ENCODE measurements at places on chromosomes 2 and 18.

DNA sequence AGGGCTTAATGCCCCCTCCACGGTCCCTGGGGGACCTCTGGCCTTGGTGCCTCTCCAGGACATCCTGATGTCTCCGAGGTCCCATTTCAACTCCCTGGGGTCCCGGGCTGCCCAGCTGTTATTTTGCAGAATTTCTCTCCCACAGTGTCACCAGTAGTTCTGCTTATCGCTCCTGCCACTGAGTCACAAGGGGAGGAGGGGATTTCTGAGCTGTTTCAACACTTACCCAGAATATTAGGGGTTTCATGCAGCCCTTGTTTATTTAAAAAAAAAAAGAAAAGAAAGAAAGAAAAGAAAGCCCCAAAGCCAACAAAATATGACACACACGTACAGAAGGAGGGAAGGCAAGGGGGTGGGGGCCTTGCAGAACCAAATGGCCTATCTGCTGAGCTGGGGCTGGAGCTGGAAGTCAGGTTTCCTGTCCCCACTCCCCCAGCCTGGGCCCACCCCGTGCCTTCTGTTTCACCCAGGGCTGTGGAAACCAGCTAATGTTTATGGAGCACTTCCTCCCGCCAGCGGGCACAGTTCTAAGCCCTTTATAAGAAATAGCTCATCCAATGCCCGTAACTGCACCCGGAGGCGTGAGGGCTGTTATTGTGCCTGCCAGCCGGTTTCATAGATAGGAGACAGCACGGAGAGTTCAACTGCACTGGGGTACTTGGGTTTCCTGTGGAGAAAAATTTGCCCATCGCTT, 8.4 kb upstream of the ARID5A start:
- no peak for DNase-seq

- no peak for DNase-seq
Measured at GRCh38 chr2:30519796-30520195, 72.8 kb downstream of the LCLAT1 start.

DNA sequence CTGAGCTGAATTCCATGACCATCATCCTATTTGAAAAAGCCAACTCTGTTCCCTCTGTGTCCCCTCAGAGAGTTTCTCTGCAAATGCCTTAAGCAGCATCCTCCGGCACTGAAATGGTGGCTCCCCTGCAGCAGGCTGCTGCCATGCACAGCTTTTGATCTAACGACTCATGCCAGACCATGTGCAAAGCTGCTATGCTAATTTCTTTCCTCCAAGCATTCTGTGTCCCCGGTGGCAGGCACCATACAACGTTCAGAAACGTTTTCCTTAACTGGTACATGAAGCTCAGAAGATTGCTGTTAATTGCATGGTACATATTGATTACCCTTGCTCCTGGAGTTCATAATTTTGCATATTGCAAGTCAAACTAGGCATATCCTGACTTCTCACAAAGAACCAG, 336.8 kb downstream of the RBM43 start:
- no peak for DNase-seq

- DNase-seq = no peak
Measured at GRCh38 chr2:185374878-185375277, 363.7 kb upstream of the FSIP2 start.

DNA sequence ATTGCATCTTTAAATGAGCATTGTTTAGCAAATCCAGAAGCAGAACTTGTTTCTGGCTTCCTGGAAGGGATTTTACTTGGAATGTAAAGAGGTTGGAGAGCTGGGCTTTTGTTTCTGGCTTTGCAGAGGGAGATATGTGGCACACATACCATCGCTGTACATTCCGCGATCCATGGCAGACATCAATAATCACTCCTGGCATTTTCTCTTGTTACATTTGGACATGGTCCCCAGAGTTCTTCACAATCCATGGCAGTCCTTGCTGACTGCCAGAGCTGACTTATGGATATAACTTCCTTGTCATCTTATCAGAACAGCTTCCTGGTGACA, 445.6 kb upstream of the SPRED2 start:
- DNase-seq = no peak

- no peak for DNase-seq
Measured at GRCh38 chr18:67549946-67550345, 33.4 kb upstream of the DSEL start.

- no peak for DNase-seq
Measured at GRCh38 chr18:23365602-23366001, 87.5 kb upstream of the RIOK3 start.

- no peak for DNase-seq
Measured at GRCh38 chr2:3459185-3460015, 59.9 kb downstream of the ADI1 start.

- no peak for DNase-seq
Measured at GRCh38 chr18:59051470-59052165, 88.1 kb upstream of the SEC11C start.

GRCh38 chr2:24015562-24016375, 5.9 kb downstream of the MFSD2B start:
- DNase-seq = no peak
